ENCODE measurements at places on chromosomes 2 and 18.

GRCh38 chr2:20113986-20114938 lies 62.8 kb upstream of the LAPTM4A start:
- DNase-seq, result no peak

GRCh38 chr2:128765811-128766210 lies 447.1 kb upstream of the HS6ST1 start:
- no peak for DNase-seq

GRCh38 chr2:126907671-126908070 lies 9.0 kb downstream of the TEX51 start:
- no peak for DNase-seq

GRCh38 chr2:9715238-9715637 lies 84.4 kb upstream of the YWHAQ start:
- no peak for DNase-seq

GRCh38 chr18:55227771-55228170 lies 268.5 kb upstream of the CCDC68 start:
- no peak for DNase-seq

- DNase-seq, result no peak
These were observed 239.1 kb downstream of the SCG2 start for GRCh38 chr2:223363085-223363484.

DNA sequence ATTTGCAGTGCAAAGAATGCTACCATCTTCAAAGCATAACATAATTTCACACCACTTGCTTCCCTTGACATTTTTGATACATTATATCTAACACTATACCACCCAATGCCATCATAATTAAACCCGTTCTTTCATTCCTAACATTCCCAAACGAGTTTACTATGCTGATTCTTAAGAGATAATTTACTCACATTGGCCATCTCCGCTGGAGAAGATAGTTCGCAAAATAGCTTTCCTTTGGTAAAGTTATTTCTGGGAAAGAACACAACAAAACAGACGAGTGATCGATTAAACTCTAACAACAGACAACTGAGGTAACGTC lies 716 bp downstream of the MMADHC start:
- no peak for DNase-seq

DNA sequence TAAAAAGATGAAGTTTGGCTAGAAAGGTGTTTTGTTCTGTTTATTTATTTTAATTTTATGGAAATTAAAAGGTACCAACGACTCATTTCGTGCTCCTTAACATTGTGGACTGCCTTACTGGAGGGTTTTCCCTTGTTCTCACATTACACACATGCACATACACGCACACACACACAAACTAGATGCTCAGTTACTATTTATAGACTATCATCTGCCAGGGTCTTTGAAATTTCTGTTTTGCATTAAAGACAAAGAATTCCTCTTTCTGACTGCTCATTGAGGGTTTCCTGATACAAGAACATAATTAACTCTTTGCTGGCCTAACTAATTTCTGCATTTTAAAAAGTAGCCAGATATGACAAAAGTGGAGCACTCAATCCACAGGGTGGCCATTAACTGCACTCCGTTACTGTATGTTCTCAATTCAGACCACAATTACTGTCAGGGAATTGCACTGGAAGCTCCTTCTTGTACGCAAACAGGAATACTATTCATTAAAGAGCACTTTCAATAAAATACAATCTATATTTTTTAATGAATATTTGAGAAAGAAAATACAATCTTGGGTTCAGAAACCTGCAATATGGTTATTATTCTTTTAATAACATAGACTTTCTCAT lies 366.9 kb upstream of the GALNT5 start:
- no peak for DNase-seq

DNA sequence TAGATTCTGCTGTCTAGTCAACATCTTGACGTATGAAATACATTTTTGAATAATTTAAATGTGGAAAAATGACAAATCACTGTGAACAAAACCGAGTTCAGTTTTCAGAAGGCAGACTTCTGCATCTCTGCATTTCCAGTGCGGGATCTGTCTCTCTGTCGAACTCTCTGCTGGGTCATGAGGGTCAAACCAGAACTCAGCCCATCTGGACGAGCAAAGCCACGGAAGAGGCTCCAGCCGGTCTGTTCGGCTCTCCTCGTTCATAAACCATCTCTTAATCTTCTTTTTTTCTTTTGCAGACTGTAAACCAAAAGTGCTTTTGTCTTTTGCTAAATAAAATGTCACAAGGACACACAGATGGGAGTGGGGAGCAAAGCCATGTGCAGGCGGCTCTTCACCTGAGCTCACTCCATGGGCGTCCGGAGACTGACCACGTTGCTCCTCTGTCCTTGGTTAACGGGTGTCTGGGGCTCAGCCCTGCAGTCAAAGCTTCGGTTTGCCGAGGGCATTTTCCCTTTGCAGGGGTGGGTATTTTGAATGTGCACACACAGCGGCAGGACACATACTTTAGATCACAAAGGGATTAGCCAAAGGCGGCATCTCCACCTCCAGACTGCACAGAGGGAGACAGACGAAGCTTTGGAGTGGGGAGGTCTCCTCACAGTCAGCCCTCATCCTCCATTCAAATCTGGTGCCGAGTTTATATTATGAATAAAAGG lies 737.9 kb upstream of the SALL3 start:
- DNase-seq, result no peak

GRCh38 chr2:34093790-34094189 lies 494.7 kb upstream of the FAM98A start:
- no peak for DNase-seq

DNA sequence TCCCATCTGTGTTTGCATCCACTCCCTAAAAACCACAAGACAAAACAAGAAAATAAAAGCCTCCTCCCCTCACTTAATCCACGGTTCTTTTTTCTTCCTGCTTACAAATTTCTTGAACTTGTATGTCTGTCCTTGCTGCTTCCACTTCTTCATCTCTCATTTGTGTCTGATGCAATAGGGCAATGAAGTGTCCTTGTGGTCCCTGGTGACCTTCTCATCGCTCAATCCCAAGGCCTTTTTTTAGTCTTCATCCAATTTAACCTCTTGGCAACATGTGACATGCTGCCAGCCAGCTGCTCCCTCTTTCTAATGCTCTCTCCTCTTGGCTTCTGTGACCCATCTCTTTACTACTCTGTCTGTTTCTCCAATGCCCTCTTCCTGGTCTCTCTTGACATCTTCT lies 87.6 kb downstream of the SEMA4F start:
- no peak for DNase-seq

DNA sequence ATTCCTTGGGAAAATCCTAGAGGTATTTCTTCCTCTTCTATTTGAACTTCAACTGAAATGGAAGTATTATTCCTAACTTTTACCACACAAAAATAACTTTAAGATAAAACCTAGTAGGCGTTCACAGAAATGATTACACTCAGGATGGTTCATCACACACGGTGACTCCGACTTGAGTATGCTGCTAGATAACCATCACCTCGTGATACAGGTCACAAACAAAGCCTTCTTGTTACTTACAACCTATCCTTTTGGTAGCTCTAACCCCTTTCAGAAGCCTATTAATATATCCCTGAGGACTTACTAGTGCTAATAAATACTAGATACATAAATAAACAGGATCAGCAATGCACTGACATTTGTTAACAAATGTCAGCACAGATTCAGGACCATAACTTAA lies 101.0 kb upstream of the DNER start:
- DNase-seq, result no peak

GRCh38 chr2:191318037-191318728 lies 73.0 kb downstream of the MYO1B start:
- DNase-seq, result no peak

DNA sequence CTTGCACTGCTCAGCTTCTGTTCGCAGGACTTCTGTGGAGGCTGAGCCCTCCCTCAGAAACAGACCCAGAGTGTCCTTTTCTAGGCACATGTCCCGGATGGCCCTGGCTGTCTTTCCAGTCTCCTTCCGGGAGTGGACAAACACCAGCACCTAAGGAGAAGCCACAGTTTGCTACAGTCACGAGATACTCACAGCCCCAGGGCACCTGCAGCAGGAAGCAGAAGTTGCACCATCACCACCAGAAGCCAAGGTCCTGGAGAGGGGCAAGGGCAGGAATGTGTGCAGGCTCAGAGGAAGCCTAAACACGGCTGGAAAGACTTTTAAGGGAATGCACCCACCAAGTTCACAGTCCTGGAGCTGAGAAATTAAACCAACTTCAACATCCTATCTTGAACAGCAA lies 13.6 kb downstream of the SNRNP200 start:
- DNase-seq, result no peak

- DNase-seq, result no peak
These were observed 139.0 kb downstream of the ZFP36L2 start for GRCh38 chr2:43087413-43087812.

DNA sequence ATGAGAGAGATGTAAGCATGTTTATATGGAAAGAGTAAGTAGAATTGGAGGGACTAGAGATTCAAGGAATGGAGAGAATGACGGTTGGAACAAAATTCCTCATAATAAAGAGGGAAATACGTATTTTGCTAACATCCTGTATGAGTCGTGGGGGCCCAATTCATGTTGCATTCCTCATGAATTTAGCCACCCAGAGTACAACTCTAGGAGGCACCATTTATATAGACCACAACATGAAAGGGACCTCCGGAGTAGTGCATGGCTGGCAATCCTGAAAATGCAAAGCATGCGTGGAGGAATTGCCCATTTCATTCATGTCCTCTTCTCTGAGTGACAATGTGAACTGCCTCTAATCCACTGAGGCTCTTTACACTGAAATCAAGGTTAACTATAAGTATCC lies 168.2 kb downstream of the ZEB2 start:
- no peak for DNase-seq

- DNase-seq, result no peak
These were observed 80.2 kb downstream of the EFEMP1 start for GRCh38 chr2:55843096-55843993.

DNA sequence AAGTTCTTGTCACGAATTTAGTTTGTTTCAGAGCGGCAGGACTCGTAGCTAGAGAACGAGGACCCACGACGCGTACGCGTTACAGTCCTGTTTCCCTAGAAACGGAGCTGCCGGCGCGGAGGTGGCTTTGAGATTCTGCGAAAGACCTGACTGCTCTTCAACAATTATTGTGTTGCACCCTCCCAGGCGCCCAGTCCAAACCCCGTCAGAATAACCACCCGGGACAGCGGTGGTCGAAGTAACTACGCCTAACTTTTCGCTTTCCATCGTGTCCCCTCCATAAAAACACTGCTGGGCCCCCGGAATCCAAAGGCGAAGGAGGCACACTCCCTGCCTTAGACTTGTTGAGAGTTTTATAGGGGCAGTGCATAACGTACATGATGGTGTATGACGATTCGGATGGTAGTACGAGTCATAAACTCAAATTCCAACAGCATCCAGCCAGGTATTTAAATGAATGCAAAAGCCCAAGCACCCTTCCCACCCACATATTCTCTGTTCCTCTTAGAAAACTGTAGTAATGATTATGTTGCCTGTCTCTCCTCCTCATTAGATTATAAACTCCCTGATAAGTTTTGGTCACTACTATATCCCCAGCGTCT lies 651 bp upstream of the STAM2 start:
- DNase-seq, result no peak

DNA sequence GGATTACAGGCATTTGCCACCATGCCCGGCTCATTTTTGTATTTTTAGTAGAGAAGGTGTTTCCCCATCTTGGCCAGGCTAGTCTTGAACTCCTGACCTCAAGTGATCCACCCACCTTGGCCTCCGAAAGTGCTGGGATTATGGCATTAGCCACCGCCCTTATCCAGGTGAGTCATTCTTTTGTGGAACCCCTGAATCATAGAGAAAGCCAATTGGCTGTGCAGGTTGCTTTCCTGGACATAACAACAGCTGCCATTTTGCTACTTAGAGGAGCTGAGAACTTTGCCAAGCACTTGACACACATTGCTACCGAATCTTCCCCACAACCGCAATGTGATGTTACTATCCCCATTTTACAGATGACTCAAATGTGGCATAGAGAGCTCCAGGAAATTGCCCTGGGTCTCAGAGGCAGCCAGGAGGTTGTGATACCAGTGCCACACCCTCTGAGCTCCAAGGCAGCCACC lies 36.0 kb downstream of the SETBP1 start:
- peak; percentile 88 for DNase-seq

DNA sequence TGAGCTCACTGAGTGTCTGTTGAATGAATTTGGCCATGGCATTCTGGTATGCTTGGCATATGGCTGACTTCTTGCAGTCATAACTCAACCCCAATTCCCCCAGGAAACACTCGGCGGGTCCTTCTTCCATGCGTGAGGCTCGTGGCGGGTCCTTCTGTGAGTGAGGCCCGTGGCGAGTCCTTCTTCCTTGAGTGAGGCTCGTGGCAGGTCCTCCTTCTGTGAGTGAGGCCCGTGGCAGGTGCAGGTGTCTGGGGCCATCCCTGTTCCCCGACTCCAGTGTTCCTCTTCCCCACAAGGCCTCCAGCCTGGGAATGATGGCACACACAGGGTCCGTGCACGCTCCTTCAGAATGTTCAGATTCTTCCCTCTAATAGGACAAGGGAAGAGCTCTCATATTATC lies 169.0 kb downstream of the EIPR1 start:
- no peak for DNase-seq

DNA sequence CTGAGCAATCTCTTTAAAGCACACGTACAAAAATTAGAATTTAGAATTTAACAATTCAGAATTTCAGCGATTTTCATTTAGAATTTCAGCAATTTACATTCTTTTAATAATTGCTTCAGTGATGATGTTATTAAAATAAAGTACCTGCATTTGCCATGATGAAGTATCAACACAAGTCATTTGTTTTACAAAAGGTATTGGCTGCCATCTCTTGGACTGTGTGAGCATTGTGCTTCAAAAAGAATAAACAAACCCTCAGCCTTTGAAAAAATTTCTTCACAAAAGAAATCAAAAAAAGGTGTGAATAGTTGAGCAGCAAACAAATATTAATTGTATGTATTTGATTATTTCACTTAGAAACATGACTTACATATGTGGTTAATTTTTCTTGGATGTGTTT lies 27.1 kb upstream of the ZC3H15 start:
- no peak for DNase-seq

- no peak for DNase-seq
These were observed 10.7 kb upstream of the RBM45 start for GRCh38 chr2:178101321-178102079.

DNA sequence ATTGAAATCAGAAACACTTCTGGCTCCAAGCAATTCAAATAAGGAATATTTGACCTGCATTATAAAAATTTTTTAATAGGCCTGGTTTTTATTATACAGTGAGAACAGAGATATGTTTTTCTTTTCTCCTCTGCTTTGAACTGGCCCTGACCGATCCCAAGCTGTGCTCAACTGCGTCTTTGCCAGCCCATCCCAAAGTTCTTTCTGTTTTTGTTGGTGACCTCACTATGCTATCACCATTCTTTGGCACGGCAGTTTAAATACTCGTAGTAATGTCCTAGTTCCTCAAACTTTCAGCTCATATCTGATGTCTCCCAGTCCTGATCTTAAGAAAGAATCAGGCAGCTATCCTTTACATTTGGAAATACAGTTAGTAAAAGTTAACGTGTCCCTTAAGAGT lies 42.3 kb upstream of the NETO1 start:
- DNase-seq, result no peak
